Stimulated activated CD4-positive, alpha-beta T cell treated with anti-CD3 and anti-CD28 coated beads, Interleukin-15, amount 100 ng/mL, for 1 hour (primary cell): ENCODE measurements at places on chromosomes 7 and 10.

DNA sequence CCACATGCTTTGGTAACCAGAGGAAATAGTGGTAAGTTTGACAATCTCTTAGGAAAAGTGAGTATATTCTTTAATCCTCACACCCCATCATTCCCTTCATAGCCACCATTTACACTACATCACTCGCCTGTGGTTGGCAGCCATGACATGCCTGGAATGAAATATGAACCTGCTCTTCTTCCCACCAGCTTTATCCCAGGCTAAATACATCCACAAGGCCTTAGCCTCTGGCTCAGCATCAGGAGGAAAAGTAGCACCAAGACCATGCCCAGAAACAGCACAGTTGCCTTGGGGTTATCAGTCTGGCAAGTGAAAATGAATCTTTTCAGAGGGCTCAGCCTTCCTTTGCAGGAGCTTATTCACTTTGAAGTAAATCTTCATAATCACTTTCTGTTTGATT is 40.3 kb downstream of the SGCE start:
- no peak for DNase-seq

GRCh38 chr10:1114315-1114714 is 58.1 kb downstream of the WDR37 start:
- DNase-seq: no peak

DNA sequence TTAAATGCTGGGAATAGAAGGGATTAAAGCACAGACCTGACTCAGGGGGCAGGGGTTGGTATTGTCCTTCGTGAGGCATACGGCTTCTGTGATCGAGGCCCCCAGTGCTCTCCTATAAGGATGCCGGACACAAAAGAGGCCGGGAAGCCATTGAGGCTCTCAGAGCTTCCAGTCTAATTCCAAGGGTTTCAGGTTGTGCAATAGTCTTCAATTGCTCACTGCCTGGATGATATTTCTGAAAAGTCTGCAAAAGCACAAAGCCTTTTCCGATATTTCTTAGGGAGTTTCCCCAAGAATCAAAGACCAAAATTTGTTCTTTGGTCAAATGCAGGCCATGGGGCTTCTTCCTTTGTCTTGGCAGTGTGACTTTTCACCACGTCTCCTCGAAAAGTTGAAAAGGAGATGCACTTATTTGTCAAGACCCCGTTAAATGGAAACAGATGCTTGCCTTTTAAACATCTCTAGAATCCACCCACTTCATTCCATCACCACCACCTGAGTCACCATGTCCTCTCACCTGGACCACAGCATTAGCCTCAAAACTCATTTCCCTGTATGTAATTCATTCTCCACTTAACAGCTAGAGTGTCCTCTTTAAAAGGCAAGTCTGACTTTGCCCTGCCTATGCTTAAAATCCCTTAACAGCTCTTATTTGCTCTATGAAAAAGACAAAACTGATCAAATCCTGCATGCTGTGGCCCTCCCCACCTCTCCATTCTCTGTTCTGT is 134.8 kb upstream of the NAMPT start:
- DNase-seq: no peak

DNA sequence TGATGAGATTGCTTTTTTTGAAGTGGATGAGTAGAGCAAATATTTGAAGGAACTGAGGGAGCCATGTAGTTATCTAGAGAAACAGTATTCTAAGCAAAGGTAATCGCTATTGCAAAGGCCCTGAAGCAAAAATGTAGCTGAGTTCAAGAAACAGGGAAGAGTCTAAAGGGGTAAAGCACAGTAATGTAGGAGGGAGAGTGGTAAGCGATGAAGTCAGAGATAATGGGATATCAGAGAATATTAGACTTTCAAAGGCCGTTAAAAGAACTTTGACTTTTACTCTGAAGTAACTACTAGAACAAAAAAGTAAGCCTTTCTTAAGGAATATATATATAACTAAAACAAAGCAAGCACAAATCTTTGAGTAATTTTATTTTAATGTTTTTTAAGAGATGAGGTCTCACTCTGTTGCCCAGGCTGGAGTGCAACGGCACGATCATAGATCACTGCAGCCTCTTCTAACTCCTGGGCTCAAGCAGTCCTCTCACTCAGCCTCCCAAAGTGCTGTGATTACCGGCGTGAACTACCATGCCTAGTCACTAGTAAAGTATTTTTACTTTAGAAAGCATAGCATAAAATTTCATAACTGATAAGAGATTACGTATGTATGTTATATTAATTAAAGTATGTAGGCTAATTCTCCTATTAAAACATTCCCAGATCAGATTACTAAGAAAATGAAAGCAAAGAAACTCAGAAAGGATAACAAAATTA is 61.7 kb upstream of the OIT3 start:
- no peak for DNase-seq

DNA sequence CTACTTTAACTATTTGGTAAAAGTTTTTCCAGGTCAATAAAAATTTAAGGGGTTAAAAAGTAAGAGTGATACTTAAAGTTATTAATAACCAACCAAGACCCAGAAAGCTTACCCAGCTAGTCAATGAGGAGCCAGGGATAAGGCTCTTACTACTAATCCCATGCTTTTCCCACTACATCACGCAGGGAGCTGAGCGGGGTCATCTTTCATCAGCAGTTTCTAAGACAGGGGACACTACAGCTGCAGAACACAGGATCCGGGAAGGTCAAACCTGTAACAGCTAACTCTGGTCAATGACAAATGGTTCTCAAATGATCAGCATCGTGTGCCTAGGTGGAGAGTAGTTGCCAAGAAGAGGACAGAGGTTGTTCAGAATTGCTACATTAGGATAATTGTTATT is 65.1 kb downstream of the RSU1 start:
- no peak for DNase-seq
